ENCODE measurements at places on chromosomes 3 and 15.

GRCh38 chr15:91385311-91385710 is 285.3 kb downstream of the SV2B start:
- peak; percentile 16 for DNase-seq

GRCh38 chr3:127542441-127542952 is 48.0 kb downstream of the TPRA1 start:
- DNase-seq = no peak

DNA sequence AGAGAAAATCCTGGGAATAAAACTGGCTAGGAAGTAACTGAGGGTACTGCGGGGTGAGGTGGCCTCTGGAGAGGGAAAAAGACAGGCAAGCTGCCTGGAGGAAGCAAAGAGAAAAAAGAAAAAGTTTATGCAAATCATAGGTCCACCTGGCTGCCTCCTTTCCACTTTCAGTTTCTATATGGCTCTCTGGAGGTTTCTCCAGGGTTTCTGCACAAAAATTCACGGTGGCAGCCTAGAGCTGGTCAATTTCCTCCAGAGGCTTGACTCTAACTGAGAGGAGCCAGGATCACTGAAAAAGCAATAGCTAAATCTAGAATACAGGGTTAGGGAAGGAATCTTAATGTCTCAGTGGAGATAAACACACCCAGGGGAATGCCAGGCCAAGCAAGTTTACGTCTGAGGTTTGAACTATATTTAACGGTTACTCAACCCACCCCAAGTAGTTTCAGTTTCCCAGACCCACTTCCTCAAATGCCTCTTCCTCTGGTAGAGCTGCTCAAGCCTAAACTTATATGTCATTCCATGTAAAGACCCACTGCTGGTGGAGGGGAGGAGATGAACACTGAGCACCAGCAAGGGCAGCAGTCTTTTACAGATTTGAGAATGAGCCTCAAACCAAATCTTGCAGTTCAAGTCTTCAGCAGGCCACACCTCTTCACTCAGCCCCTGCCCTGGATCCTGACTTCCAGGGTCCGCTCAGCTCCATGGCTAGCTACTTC is 5.7 kb downstream of the LYSMD2 start:
- DNase-seq = no peak

- DNase-seq = no peak
These were observed 376.8 kb upstream of the THBS1 start for GRCh38 chr15:39204031-39204430.

- DNase-seq = no peak
These were observed 117.3 kb upstream of the SLC7A14 start for GRCh38 chr3:170703121-170703588.

DNA sequence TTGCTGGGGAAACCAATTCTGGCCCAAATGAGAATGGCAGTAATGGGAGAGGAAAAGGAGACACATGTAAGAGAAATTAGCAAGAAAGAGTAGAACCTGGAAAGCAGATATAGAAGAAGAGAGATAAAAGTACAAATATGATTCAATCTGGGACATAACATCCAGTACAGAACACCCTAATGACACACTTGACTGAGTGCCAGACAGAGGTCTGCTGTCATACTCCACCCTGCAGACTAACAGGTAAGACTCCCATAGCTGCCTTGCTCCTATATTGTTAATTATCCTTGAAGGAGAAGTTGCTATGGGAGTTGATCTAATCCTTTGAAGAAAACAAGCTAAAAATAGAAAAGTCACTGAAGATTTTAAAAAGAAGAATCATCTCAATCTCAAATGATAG is 21.1 kb downstream of the CCPG1 start:
- DNase-seq = no peak

GRCh38 chr3:54960701-54961100 is 32.8 kb upstream of the LRTM1 start:
- DNase-seq = no peak

DNA sequence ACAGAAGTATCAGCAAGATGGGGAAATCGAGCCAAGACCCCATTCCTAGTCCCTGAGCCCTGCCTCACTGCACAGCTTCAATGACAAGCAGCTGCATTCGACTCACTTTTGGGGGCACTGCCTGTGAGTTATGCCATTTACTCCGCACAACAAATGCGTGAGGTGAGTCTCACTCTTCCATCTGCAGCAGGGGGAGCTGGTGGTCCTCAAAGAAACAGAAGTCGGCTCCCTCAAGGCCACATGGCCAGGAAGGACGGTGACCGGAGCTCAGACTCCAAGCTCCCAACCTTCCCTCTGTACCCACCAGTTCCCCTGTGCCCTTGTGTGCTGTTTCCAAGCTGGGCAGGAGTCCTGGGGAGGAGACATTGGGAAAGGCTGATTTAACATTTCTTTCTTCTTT is 127.7 kb upstream of the IQSEC1 start:
- DNase-seq = no peak
